ENCODE measurements at places on chromosomes 13 and 19.

- peak; percentile 82 for DNase-seq
Observed at GRCh38 chr13:22839603-22840530, 340.9 kb upstream of the SGCG start.

GRCh38 chr13:34376483-34376882, 558.5 kb downstream of the RFC3 start:
- no peak for DNase-seq

DNA sequence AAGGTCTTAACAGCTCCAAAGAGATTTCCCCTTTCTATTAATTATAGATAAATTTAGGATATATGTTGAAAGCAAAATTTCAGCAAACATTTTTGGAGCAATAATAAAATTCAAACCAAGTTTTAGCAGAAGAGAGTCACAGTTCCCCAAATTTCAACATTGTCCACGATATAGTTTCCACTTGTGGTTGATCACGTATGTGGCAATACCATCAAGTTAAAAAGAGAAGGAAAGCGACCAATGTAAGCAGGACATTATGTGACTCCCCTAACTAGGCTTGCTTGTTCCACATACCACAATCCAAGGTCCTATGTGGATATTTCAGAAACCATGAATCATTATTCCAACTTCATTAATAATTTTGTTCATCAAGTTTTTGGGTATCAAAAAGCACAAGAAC, 52.8 kb downstream of the ELF1 start:
- DNase-seq: peak; percentile 93

- DNase-seq: no peak
Observed at GRCh38 chr13:20990910-20991525, 70.4 kb downstream of the LATS2 start.

DNA sequence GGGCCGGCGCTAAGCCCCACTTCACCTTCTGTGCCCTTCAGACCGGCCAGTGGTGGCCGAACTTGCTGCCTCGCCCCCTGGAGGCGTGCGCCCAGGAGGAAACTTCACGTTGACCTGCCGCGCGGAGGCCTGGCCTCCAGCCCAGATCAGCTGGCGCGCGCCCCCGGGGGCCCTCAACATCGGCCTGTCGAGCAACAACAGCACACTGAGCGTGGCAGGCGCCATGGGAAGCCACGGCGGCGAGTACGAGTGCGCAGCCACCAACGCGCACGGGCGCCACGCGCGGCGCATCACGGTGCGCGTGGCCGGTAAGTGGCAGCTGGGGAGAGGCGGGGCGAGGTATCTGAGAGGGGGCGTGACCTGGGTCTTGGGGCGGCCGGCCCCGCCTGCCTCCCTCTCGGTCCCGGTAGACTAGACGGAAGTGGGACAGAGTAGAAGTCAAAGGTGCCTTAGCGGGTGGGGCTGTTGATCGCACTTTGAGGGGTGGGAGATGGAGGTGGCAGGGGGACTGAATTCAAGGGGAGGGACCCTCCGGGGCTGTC, 5.6 kb downstream of the ICAM5 start:
- peak; percentile 58 for DNase-seq

DNA sequence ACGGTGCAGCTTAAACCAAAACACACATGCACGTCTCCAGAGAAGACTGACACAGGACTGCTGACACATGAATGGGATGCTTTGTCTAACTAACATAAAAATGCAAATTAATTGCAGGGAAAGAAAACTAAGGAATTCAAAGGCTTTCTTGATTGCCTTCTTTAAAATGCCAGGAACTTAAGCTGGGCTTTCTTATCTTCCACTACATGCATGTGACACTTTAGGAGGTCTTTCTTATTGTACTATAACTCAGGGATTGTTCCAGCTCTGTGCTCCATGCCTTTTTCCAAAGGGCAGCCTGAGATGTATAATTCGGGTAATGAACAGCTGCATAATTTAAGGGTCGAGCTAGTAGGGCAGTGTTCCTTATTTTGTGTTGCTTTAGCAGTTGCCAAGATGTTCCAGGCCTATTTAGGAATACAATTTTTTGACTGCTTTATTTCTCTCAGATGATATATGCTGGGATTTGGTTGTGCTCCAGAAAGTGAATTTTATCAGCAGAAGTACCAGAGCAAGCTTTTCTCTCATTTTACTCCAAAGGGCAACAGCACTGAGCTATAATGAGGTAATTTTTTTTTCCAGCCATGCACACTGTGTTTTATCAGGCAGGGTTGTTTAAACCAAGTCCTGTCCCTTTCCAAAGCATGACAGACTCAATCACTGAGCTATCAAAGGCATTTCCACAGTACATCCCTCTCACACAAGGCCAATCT, 885.2 kb downstream of the PCDH9 start:
- DNase-seq: no peak
